ENCODE measurements at places on chromosomes 16 and 17.
A peak's percentile ranks its signal among the peaks of the same experiment; 100 is the strongest.

- DNase-seq = peak; percentile 76
Observed at GRCh38 chr17:1999557-2000251, 25.4 kb downstream of the RTN4RL1 start.

- no peak for DNase-seq
Observed at GRCh38 chr17:43614561-43614960, 47.2 kb downstream of the MEOX1 start.

DNA sequence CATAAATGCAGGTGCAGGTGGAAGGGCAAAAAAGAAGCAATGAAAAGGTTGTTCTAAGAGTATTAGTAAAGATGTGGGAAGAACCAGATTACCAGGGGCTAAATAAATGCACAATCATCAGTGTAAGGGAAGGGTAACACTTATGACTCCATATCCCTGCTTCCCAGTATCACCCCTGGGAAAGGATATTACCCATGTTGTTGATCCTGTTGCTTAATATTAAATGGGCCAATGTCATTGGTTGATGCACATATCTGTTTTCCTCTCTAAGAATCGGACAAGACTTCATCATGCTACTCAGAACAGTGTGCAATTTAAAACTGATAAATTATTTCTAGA lies 34.7 kb upstream of the ABCA6 start:
- no peak for DNase-seq

DNA sequence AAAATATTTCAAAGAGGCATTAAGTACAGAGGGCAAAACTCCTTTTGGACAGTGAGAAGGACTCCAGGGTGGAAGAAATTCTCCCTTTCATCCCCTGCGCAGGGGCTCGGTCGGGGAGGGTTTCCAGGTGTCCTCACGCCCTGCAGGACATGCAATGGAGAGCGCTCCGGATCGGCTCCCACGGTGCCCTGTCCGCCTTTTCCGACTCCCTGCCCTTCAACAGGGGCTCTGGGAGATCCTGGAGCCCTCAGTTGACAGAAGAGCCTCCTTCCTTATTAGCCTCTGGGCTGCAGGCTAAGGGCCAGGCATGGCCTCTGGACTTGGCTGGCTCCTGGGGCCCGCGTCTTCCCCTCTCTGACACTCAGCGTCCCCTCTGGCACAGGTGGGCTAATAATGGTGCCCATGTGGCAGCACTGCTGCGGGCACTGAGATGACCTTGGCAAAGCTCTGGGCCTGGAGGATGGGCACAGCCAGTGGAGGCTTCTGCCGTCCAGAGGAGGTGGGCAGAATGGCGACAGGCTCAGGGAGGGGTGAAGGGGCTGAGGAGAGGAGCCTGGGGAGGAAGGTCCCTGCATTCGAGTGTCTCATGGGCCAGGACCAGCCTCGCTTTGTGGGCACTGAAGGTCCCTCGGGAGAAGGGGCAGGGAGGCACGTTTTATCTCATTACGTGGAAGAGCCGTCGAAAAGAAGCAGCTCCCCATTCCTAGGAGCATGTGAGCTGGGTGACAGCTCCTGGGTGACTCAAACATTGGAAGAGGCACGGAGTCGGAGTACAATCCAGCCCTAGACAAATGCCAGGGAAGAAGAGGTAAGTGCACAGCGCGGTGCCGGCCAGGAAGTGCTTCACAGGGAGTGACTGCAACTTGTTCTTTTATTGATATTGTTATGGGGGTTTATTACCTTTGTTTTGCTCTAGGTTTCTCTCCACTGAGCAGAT lies 161.7 kb downstream of the IRF8 start:
- no peak for DNase-seq

All from WERI-Rb-1 (cell line).